ENCODE measurements at places on chromosomes 5 and 9. TPM values are rescaled to one million over a fixed set of nuclear protein-coding genes. Genes with fewer than 3 reads are reported as not detected.

The KCNV2 gene
- not detected for total RNA-seq

The PCDHGB5 gene
- 1.1 TPM for total RNA-seq

The TEX48 gene
- total RNA-seq = not detected

The CDH9 gene
- not detected for total RNA-seq
